ENCODE measurements at places on chromosomes 5 and 9.

DNA sequence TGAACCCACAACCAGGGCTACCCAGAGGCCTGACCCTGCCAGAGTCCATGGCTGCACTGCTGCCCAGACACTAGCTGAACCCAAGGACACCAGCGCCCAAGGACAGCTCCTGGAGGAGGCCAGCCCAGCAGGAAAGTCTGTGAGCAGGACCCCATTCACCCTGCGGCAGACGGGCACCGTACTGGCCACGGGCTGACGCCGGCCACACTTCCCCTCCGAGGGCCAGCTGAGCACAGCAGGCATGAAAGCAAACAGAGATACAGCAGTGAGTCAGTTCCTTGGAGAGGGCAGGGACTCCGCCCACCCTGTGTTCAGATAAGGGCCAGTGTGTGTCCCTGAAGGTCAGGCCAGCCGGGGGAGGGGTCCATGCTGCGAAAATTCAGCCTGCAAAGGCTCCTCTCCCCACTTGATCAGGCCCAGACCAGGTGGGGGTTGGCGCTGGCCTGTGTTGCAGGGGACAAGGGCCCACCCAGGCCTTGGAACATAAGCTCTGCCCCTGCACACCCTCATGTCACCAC is 3.2 kb downstream of the RNF208 start:
- DNase-seq: no peak

DNA sequence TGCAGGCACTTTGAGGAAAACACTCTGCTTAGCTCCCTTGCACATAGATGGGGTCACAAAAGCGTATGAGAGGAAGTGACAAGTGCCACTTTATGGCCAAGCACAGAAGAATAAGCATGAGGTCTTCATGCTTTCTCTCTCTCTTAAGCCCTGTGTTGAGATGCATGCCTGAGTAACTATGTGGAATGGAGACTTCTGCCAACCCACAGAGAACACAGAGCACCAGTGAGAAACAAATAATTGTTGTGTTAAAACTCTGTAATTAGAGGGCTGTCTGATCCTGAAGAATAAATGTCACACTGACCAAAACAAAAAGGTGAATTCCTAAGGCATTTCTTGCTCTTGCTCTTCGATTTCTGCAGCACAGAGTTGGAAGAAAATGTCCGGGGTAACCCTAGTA is 488.5 kb downstream of the CTNND2 start:
- DNase-seq: no peak

GRCh38 chr5:10632110-10632761 is 68.4 kb downstream of the ANKRD33B start:
- DNase-seq: no peak

- DNase-seq: no peak
These were observed 490.5 kb upstream of the ZNF608 start for GRCh38 chr5:125236981-125237380.

- DNase-seq: no peak
These were observed 2.3 kb upstream of the FUT7 start for GRCh38 chr9:137034039-137034708.

Measured in NCI-H82 (cell line).